Mucosa of descending colon (tissue), 3 donors: ENCODE measurements at places on chromosomes 6 and 20. TPM values are rescaled to one million over a fixed set of nuclear protein-coding genes. Genes with fewer than 3 reads are reported as not detected.

Gene SNRPB
- total RNA-seq, result 143 TPM

Gene SEL1L2
- not detected for total RNA-seq

Gene TULP1
- not detected for total RNA-seq

Gene CLVS2
- 0.19 TPM for total RNA-seq

Gene HLA-DMA
- total RNA-seq, result 27.7 TPM

Gene APOM
- 2.4 TPM for total RNA-seq

Gene C20orf204
- total RNA-seq, result 1.0 TPM

Gene PRPH2
- 3.5 TPM for total RNA-seq
